Left renal cortex interstitium (tissue), 4 donors: ENCODE measurements at places on chromosomes 2 and 18.

- no peak for DNase-seq
Measured at GRCh38 chr2:17918789-17919188, 40.3 kb downstream of the KCNS3 start.

DNA sequence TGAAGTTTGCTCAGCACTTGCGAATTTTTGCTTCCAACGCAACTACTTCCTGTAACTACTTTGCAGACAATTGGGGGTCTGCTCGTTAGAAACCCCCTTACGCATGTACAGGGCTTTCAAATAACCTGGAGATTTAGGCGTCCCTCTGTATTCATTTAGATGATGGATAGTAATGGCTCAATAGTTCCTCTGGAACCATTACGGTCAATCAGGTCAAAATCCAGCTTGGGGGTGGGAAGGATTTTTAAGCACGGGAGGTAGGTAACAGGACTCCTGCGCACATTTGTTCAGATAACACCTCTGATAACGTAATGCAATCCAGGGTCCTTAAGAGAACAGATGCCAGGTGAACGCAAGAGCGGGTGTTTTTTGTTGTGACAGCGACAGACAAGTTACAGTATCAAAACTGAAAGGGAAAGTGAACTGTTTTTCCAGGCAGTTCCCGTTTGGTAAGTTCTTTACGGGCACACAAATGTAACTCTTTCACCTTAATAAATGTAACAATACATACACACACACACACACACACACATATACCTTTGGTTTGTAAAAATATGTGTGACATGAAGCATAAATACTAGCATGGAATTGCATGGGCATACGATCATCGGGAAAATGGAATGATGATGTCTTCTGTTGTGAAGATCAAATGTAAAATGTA, 3.8 kb upstream of the OSR1 start:
- no peak for DNase-seq

DNA sequence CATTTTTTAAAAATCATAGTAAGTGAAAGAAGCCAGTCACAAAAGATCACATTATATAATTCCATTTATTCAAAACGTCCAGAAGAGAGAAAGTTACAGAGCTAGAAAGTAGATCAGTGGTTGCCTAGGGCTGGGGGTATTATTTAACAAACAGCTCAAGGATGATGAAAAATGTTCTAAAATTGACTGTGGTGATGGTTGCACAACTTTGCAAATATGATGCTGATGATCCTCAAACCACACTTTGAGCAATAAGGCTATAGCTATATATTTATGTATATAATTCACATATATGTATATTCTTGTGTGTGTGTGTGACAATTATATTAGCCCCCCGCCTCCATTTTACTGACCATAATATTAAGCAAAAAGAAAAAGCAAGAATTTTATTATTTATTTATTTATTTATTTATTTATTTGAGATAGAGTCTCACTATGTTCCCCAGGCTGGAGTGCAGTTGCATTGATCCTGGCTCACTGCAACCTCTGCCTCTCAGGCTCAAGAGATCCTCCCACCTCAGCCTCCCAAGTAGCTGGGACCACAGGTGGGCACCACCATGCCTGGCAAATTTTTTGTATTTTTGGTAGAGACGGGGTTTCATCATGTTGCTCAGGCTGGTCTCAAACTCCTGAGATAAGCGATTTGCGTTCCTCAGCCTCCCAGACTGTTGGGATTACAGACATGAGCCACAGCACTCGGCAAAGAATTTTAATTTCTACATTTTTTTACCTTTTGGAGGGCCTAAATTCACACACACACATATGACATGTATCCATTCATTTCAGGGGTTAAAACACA, 1.9 kb downstream of the WDR12 start:
- no peak for DNase-seq

- DNase-seq = no peak
Measured at GRCh38 chr2:121049131-121049530, 235.9 kb downstream of the TFCP2L1 start.
